Kidney capillary endothelial cell (primary cell): ENCODE measurements at places on chromosomes 16 and 17.

DNA sequence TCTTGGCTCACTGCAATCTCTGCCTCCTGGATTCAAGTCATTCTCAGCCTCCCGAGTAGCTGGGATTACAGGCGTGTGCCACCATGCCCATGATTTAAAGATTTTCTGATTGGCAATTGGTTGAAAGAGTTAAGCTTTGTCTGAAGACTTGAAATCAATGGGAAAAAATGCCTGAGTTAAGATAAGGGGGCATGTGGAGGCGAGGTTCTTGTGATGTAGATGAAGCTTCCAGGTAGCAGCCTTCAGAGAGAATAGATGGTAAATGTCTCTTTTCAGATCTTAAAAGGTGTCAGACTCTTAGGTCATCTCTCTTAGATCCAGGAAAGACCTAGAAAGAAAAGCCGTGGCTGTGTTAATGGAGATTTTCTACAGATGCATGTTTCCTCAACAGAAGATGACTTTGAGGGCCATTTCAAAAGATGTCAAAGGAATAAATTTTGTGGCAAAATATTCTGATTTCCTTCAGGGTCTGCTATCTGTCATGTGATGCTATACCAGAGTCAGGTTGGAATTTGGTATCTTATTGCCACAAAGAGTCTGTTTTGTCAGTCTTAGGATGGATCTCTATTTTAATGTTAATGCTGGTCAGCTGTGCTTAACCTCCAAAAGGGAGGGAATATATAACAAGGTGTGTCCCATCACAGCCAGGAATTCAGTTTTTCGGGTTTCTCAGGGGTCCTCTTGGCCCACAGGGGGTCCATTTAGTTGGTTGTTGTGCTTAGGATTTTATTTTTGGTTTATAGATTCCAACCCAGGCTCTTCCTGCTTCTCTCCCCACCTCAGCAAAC lies 58.3 kb upstream of the AKTIP start:
- no peak for DNase-seq

DNA sequence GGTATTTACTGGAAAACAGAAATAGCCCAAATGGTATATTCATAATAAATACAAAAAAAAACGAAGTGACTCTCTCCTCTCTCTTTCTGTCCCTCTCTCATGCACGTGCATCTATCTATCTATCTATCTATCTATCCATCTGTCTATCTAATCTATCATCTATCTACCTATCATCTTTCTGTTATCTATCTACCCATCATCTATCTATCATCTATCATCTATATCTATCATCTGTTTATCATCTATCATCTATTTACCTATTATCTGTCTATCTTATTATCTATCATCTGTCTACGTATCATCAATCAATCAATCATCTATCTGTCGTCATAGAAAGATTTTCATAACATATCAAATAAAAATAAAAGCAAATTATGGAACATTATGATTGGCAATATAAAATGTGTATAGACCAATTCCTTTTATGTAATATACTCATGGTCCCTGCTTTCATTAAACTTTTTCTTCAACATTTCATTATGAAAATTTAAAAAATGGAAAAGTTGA lies 126.7 kb upstream of the CACNG3 start:
- no peak for DNase-seq

- DNase-seq: no peak
Observed at GRCh38 chr17:39739885-39740356, 2.2 kb downstream of the GRB7 start.

DNA sequence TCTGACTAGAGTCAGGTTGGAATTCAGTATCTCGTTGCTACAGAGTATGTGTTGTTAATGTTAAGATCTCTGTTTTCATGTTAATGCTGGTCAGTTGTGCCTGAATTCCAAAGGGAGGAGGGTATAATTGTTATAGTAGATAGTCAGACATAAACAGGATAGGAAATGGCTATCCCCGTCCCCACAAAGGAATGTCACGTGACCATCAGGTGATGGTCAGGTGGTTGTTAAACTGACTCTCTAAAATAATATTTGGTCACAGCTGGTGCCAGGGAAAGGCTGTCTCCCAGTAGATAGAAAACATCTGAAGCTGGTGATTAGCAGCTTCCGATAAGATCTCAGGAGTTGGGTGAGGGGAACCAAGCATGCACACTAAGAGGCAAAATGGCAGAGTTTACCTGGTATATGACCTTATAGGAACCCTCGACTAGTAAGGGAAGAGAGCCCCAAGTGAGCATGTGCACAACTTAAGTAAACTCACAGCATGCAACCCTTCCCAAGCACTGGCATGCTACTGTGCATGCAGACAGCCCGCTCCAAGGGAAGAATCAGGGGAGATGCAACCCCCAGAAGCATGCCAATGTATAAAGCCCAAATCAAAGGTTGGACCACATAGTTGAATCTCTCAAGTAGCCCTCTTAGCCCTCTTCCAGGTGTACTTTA lies 27.4 kb upstream of the SLC6A2 start:
- no peak for DNase-seq

DNA sequence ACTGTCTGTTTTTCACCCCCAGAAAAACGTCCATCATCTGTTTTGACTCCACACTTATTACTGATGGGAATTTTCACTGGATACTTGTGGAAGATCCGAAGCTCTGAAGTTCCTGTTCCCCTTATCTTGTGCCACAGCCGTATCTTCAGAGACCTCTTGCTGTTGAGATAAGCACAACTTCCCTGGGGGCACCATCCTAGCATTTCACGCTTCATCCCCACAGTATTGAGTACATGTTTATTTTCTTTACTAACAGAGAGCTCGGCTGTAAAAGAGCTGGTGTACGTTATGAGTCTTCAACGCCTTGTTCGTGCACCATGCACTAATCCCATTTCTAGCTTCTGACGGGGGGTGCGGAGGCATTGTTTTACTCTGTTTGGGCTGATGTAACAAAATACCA lies 813.6 kb upstream of the EEF2KMT start:
- no peak for DNase-seq

- peak; percentile 38 for DNase-seq
Observed at GRCh38 chr17:7750321-7750821, 32.8 kb downstream of the DNAH2 start.
